Heart right ventricle (tissue), 16 donors: ENCODE measurements at places on chromosomes 7 and 10. TPM values are rescaled to one million over a fixed set of nuclear protein-coding genes. Genes with fewer than 3 reads are reported as not detected.

Gene PPP1R17
- total RNA-seq, result not detected

Gene AKR1C2
- 40.6 TPM for total RNA-seq

GRCh38 chr7:79050603-79051002, 402.9 kb downstream of the MAGI2 start:
- no peaks in the 10 kb centered on the region for H3K4me1 ChIP-seq
- H3K36me3 ChIP-seq, result no peaks in the 10 kb centered on the region
- no peak overlapping the region for H3K27ac ChIP-seq
- H3K4me3 ChIP-seq, result no peak overlapping the region

Gene SMC3
- total RNA-seq, result 21.7 TPM

Gene CAMK2B
- total RNA-seq, result 152 TPM

DNA sequence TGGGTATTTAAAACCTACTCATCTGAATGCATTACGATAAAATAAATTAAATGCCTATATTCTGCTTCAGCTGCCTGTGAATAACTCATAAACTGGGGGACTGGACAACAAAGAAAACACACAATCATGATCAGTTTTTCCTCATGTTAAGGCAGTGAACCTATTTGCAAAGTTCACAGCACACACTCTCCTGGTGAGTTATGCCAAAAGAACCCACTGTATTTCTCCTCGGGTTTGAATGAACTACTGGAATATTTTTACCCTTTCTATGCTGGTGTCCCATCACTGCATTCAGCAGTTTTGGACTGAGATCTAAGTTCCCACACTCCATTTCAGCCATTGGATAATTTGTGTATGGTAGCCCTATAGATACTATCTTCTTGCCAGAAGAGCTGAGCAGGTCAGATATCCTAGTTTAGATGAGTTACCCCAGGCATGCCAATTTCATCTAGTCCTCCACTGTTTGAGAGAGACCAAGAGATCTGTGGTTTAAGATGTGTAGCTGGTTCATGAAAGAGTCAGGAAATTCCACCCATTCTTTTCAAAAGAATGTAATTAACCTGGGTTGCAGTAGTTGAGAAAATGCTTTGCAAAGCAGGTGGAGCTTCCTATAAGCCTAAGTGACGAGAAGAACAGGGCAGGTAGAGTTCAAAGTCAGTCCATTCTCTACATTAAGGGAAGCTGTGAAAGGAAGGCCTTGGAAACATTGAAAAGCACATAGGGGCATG, 101.7 kb downstream of the PLXDC2 start:
- H3K27me3 ChIP-seq, result no peaks in the 10 kb centered on the region
- H3K4me3 ChIP-seq, result no peak overlapping the region
- H3K36me3 ChIP-seq, result no peaks in the 10 kb centered on the region
- peaks cover 34% of the 10 kb centered on the region for H3K4me1 ChIP-seq
- DNase-seq, result no peak
- no peak overlapping the region for H3K27ac ChIP-seq
